Effector memory CD8-positive, alpha-beta T cell (primary cell): ENCODE measurements at places on chromosomes 5 and 9.

- DNase-seq = no peak
Observed at GRCh38 chr5:13536933-13537332, 407.6 kb downstream of the DNAH5 start.

DNA sequence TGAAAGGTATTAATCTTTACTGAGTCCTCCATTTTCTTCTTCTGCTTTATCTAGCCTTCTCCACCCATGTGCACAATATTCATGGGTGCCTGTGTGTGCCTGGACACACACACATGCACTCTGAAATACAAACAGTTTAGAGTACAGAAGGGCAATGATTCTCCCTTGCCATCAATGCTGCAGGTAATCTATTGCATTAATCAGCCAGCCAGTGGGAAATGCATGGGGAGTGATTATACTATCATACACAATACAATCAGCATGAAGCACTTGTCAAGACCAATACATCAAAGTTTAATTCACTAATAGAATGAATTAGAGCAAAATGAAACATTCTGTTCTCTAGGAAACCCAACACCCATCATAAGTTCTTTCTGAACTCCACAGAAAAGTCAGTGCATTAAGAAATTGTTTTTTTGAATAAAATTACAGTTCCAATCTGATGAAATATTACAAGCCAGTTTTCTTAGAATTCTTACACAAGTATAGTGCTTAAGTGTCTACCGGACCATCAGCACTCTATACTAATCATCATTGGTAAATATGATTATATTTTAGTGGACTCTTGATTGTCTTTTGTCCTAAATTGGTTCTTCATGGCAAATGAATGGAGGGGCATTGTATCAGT lies 172.2 kb downstream of the ZSWIM6 start:
- DNase-seq = no peak

GRCh38 chr5:32512926-32513325 lies 68.4 kb upstream of the ZFR start:
- no peak for DNase-seq

DNA sequence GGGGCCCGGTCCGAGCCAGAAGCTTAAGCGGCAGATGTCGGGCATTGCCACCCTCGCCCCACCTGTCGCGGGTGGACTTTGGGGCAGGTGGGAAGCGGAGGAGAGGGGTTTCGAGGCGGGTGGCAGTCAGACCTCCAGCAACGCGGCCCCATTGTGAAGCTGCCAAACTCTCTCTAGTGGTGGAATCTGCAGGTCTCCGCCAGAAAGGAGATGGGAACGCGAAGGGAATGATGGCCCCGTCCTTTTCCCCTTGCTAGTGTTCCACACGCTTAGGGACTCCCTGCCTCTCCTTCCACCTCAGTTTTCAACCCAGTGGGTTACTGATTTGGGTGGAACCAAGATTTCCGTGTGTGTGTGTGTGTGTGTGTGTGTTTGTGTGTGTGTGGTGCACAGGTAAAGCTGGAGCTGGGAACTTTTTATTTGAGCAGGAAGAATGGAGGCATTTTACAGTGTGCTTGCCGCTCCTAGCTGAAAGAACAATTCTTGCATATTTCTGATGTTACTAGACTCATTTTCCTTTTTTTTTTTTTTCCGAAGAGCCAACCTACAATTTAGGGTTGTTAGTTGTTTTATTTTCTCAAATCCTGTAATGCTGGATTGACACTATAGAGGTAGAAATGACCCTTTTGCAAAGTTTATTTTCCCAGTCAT lies 1.3 kb downstream of the MACIR start:
- DNase-seq = peak; percentile 4
